ENCODE measurements at places on chromosomes 11 and 22.

DNA sequence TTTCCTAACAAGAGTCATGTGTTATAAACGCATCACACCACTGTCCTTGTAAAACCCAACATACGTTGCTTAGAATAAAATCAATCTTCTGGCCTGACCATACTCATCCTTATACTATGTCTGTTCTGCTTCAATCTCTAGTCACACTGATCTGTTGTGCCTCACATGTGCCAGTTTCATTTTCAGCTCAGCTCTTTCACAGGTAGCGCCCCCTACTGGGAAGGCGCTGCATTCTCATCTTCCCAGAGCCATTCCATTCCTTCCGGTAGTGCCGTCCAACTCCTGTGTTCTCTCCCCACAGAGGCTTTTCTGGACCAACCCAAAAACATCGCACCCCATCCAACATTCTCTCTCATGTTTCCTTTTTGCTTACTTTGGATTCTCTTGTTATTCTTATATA, 22.2 kb downstream of the CASP5 start:
- no peak for DNase-seq

DNA sequence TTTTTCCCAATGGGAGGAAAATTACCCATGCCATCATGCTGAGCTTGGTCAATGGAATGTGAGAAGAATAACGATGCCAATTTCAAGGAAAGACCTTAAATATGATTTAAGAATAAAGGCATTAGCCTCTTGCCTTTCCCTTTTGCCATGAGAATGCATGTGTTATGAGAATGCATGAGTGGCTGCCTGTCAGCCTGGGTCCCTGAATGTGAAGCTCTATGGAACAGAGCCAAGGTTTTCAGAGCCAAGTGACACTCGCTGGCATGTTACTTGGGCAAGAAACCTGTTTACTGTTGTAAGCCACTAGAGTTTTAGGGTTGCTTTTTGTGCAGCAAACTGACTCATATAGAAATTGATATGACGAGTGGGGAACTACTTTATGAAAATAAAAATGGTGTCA, 75.7 kb downstream of the JRKL start:
- peak; percentile 2 for DNase-seq

DNA sequence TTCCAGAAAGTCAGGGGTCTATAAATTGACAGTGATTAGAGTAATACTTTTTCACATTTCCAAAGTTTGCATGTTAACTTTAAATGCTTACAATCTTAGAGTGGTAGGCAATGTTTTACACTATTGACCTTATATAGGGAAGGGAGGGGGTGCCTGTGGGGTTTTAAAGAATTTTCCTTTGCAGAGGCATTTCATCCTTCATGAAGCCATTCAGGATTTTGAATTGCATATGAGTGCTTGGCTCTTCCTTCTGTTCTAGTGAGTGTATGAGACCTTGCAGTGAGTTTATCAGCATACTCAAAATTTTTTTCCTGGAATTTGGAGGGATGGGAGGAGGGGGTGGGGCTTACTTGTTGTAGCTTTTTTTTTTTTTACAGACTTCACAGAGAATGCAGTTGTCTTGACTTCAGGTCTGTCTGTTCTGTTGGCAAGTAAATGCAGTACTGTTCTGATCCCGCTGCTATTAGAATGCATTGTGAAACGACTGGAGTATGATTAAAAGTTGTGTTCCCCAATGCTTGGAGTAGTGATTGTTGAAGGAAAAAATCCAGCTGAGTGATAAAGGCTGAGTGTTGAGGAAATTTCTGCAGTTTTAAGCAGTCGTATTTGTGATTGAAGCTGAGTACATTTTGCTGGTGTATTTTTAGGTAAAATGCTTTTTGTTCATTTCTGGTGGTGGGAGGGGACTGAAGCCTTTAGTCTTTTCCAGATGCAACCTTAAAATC, 5.3 kb downstream of the MALAT1 start:
- DNase-seq, result no peak

DNA sequence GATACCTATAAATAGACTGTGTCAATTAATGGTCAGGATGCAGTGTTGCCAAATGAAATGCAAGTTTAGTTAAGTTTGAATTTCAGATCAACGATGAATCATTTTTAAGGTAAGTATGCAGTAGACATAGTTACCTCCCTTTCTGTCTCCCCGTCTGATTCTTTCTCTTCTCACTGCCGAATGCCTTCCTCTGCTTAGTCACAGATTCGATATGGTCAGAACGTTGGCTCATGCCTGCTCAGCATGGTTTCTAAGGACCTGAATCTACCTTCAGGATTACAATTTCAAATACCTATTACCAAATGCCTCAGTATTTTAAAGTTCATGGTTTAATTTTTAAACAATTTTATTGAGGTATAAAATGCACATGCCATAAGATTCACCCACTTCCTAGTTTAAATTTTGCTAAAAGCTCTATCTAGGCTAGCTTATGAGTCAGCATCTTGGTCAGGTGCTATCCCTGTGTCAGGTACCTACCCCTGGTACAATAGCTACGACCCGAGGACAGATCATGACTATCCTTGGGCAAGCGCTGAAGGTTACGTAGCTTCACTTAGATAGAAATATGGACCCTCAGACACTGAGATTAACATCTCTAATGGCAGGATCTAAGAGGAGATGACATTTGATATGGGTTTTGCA, 78.2 kb upstream of the SPON1 start:
- DNase-seq, result no peak

DNA sequence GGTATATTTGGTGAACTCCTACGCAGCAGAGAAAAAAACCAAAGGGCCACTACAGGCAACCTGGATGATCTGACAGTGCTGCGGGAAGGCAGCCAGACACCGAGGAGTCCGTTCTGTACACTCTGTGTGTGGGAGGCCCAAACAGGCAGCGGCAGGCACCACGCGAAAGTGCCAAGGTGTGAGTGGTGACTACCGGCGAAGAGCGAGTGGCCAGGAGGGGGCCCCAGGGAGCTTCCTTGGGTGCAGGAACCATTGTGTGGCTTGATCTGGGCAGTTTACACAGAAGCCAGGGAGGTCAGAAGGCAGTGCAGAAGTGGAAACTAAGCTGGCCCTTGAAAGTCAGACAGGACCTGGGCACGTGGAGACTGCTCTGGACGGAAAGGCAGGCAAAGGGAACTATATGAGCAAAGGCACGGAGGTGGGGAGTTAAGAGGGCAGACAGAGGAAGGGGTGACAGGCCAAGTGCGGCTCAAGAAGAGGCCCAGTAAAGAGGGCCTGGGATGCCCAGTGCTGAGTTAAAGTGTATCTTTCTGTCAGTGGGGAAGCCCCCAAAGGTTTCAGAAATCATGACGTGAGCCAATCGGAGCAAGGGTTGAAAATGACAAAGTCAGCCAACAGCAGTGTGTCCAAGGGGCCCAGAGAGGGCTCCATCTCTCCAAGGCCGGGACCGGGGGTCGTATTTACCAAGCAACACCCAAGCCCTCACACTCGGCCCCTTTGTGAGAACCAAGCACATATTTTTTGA, 10.6 kb downstream of the TMEM184B start:
- no peak for DNase-seq

GRCh38 chr11:115896084-115896483, 391.9 kb upstream of the CADM1 start:
- DNase-seq, result no peak

DNA sequence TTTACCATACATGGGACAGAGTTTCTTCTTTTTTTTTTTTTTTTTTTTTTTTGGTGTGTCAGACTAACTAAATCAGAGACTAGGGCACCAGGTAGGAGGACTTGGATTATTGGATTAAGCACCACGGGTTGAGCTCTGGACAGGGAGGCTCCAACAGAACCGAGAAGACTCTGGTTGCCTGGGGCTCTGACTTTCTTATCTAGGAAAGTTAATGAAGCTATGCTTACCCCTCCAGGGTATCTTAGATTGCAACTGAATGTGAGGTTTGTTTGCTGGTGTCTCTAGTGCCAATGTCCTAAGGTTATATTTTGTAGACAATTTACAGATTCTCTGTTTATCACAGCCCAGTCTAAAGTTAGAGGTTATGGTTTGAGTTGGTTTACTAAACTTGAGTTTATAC, 18.1 kb downstream of the ETS1 start:
- no peak for DNase-seq

- no peak for DNase-seq
These were observed 521 bp downstream of the PES1 start for GRCh38 chr22:30591191-30591587.

- no peak for DNase-seq
These were observed 307.7 kb downstream of the BUD13 start for GRCh38 chr11:116465056-116465455.

GRCh38 chr22:43101306-43101705, 9.2 kb upstream of the BIK start:
- DNase-seq, result no peak

GRCh38 chr22:42994917-42995562, 19.9 kb downstream of the PACSIN2 start:
- DNase-seq, result no peak

DNA sequence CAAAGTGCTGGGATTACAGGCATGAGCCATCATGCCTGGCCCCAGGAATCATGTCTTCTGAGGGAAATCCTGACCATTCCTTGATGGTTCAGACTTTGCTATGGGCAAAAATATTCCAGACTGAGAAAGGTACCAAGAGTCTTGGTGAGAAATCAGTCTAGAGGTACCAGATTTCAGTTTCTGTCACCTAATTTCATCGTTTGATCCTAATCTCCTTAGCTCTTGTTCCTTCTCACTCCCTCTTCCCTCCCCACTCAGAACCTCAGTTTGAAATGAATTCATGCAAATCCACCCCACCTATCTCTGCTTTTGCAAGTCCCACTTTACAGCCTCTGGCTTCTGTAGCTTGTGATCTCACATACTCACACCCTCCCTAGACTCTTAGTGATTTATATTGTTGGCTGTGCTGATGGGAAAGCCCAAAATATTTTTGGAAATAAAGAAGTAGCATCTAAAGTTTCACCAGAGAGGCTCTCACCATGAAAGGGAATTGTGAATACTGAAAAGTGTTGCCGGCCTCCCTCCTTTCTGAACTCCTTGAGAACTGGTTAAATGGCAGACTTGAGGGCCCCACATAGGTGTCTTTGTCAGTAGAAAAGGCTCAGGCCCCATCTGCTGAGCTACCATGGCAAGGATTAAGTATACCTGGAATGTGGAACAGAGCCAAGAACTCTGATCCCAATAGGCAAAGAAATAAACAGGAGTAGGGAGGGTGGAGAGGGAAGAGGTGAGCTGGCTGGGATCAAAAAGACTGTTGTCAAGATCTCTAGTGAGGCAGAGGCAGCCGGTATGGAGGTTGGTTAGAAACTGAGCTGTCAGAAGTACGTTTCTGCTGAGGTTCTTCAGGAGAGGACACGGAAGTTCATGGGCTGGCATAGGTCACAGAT, 190.5 kb upstream of the MTMR2 start:
- DNase-seq, result no peak

DNA sequence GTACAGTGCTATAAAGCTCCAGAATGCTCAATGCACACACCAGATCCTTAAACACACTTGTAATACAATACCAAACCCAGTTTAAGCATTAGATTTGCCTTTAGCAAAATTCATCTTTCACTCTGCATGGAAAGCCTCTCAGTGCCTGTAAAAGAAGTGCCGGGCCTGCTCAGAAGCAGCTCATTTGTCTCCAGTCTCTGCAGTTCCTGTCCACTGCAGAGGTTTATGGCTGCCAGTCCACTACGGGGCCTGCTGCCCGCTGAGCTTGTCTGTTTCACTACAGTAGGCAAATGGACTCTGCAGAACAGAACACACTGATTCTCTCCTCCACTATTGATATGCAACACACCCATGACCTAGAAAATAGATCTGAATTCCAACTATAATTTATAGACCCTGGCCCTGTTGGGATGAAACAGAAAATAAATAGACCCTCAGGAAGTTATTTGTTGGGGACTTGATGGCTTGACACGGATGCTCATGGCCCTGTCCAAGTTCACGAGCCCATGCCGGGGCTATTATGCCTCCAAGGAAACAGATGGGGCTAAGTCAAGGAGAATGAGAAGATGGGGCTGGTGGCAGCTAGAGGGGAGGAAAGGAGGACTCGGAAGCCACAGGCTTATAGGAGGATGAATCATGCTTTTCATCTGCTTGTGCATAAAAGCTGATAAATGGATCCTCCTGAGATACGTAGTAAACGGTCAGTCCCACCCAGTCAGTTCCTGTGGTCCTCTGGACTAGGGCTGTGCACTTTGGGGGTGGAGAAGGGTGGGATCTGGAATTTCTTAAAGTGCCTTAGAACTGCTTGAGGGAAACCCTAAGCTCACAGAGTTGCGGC, 416.8 kb upstream of the TENM4 start:
- no peak for DNase-seq

DNA sequence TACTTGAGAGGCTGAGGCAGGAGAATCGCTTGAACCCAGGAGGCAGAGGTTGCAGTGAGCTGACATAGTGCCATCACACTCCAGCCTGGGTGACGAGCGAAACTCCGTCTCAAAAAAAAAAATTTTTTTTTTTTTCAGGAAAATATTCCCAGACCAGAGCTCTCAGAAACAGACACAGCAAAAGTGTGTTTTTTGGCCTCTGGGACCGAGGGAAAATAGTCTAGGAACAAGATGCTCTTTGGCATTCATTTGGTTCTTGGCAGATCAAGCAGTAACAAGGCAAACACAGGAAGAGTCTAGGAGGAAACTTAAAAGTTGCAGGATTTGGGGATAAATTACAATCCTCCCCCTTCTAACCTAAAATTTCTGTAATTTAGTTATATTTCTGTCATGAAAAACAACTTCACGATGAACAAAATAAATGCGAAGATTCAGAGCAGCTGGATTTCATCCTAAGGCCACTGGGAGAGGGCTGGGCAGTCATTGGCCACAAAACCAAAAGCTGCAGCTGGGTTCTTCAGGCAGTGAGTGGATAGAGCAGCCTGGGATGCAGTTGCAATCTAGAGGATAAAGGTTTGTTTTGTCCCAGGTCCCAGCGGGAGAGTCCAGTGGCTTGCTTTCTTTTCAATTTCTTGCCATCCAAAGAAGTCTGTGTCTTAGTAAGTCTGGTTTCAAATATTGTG, 19.7 kb downstream of the ATG16L2 start:
- no peak for DNase-seq

- DNase-seq, result no peak
These were observed 95.4 kb downstream of the MORC2 start for GRCh38 chr22:30873086-30873650.

- no peak for DNase-seq
These were observed 109.3 kb downstream of the MIAT start for GRCh38 chr22:26766510-26767350.

DNA sequence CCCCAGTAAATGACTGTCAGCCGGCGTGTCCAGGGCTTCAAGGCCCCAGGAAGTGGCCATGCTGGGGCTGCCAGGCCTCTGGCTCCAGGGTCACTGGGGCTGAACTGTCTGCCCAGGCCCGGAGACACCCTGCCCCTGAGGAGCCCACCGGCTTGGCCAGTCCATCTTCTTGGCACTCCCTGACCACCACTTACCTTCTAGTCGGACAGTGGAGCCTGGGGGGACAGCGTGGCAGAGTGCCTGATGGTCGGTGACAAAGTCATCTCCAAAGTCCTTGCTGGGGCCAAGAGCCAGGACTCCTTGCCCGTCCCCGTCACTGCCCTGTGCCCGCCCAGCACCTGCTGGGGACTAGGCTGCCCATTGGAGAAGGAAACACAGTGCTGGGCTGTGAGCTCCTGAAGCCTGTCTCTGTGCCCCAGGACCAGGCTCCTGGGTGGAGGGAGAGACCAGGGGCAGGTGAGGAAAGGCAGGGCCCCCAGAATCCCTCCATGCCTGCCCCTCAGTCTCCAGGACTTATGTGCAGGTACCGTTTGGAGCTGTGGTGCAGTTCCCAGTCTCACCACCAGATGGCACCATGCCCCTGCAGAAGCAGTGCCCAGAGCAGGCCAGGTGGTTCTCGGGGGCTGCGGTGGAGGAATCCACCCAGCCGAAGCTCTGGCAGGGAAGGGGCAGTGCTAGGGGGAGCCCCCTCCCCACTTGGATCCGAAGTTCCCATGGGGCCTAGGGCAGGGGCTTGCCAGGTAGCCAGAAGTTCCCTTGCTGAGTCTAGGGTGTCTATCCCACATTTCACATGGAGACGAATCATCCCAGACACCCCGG, 6.0 kb upstream of the CCDC188 start:
- DNase-seq, result peak; percentile 60
